ENCODE measurements at places on chromosomes 6 and 20. TPM values are rescaled to one million over a fixed set of nuclear protein-coding genes. Genes with fewer than 3 reads are reported as not detected.
A peak's percentile ranks its signal among the peaks of the same experiment; 100 is the strongest.

DNA sequence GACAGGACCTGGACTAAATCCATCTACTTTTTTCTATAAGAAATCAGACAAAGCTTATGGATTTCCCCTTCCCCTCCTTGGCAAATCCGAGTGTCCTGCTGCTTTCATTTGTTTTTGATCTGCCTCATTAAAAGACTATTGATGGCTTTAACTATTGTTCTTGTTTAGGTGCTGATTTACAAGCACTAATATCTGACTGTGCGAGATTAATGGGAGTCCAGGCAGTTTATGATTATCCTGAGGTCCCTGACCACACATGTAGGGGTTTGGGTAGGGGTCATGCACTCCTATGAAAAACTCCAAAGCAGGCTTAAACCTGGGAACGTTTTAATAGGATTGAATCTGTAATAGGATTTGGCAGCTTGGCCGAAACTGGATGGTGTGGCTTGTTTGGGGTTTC lies 317.5 kb upstream of the POU3F2 start:
- DNase-seq, result no peak

DNA sequence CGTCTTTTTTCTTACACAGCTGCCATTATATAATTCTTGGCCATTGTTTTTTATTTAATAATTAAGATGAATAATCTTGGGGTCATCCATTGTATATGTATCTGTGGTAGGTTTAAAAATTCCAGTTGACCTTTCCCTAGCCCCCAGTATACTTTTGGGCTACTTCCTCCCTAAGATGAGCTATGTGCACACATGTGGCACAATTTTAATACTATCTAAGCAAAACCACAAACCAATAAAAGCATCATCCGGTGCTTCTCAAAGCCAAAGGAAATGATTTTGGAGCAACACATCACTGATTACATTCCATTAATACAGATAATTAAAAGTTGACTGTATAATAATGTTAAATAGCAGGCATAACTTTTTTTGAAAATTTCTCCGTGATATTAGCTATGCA lies 161.2 kb downstream of the ATXN1 start:
- DNase-seq, result no peak

GRCh38 chr20:4597215-4597614 lies 124.5 kb upstream of the PRND start:
- no peak for DNase-seq

DNA sequence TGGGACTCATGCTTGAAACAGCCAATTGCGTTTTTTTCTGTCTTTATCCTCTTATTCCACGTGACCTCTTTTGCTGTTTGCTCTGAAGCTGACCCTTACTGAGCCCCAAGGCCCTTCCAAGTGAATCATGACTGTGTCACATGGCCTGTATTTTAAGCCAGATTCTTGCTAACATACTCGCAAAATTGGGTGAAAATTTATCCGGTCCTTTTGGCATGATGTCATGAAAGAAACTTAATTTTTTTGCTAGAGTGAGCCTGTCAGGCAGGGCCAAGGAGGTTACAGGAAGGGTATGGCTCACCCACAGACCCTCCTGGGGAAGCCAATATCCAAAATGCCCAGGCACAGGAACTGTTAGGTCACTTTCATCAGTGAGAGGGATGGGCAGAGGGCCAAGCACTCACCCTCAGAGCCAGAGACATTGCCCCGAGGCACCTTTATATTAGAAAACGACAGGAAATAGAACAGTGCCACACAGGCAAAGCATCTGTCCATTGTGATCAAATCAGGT lies 296.7 kb downstream of the CDH26 start:
- no peak for DNase-seq

- DNase-seq, result no peak
Observed at GRCh38 chr6:100892693-100893092, 11.6 kb upstream of the ASCC3 start.

GRCh38 chr6:36720251-36721141 lies 22.9 kb downstream of the RAB44 start:
- DNase-seq, result no peak

DNA sequence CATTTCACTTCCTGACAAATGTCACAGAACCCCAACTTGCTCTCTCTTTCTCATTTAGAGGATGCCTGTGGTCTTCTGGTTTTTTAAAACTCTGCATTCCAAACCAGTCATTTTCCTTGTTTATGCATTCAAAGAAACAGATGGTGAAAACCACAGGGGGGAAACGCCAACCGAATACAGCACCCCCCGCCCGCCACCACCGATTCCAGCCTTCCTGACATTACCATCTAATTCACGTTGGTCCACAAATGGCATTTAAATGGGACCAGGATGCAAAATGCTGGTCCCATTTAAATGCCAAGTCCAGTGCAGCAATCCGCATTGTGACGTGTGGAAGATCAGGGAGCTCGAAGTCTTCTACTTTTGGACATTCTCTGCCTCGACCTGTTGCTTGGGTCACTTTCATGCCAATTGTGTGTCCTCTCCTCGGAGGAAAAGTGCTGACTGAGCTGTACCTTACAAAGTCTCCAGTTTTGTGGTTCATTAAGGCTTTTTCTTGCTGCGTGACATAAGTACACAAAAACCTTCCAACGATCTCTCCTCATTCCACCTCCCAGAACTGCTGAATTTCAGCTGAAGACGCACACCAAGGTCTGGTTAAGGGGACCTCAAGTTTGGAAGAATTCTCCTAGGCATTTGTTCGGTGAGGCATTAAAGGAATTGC lies 35.8 kb downstream of the NEDD9 start:
- DNase-seq, result no peak

- peak; percentile 81 for DNase-seq
Observed at GRCh38 chr6:4647414-4648365, 128.5 kb upstream of the CDYL start.

DNA sequence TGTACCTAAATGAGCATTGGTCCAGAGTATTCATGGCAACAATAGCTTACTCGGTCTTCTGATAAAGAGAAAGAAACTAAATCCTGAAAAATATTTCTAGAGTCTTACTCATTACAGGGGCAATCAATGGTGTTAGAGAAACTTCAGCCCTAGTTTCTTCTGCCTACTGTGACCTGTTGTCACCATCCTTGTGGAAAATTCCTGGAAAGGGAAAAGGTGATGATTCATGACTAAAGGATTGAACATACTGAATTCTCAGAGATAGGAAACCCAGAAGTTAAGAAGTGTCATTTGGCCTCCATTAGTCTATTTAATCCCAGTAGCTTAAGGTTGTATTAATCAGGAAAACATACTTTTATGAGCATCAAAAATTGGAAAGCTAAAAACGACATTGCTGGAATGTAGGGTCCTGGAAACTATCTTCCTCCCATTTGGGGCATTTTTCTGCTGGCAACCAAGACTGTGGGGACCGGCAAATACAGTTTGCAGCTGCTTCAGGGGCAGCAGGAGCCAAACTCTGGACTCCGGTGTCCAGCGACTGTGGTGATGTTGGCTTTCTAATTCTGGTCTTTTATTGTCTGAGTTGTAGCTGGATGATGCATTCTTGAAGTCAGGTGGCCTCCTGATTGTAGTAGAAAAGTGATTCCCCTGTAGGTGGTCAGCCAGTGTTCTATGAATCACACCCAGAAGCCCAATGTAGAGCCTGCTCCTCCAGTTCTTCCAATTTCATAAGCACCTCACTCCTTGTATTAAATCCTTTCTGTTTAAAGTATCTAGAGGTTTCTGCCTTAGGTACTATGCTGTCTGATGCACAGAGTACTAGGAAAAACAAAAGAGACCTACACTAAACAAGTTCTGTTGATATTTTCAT lies 67.6 kb downstream of the LCA5 start:
- DNase-seq, result no peak

DNA sequence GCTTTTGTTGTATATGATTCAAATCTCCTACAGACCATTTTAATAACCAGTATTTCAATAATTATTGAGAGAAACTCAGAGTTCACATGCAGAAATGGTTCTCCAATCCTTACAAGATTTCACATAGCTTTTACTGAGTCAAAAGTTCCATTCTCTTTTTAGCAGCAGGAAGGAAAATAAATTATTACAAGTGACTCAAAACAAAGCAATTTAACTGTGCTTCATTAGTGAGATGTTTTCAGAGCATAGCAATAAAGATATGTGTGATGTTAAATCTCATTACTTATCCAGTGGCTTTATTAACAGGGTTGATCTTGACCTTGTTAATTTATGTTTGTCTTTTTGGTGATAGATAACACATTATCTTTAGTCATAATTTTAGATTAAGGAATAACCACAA lies 22.0 kb downstream of the KIF13A start:
- no peak for DNase-seq

GRCh38 chr6:170238741-170239565 lies 51.9 kb downstream of the DLL1 start:
- no peak for DNase-seq

GRCh38 chr20:9616833-9617461 lies 102.6 kb downstream of the LAMP5 start:
- no peak for DNase-seq

DNA sequence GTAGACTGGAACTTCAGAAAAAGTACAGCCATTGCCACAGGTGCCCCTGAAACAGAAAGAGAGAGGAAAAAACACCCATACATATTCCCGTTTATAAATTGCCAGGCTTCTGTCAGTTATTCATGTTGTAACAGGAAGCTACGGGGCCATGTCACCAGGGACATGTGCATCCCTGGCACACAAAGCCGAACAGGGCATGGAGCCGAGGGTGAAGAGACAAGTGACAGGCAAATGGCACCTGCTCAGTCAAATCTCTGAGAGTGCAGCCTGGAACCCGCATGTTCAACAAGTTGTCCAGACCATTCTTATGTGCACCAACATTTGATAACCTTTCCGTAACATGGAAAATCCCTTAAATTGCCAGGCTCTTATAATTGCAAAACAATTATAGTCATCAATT lies 740.7 kb downstream of the KIF16B start:
- no peak for DNase-seq

DNA sequence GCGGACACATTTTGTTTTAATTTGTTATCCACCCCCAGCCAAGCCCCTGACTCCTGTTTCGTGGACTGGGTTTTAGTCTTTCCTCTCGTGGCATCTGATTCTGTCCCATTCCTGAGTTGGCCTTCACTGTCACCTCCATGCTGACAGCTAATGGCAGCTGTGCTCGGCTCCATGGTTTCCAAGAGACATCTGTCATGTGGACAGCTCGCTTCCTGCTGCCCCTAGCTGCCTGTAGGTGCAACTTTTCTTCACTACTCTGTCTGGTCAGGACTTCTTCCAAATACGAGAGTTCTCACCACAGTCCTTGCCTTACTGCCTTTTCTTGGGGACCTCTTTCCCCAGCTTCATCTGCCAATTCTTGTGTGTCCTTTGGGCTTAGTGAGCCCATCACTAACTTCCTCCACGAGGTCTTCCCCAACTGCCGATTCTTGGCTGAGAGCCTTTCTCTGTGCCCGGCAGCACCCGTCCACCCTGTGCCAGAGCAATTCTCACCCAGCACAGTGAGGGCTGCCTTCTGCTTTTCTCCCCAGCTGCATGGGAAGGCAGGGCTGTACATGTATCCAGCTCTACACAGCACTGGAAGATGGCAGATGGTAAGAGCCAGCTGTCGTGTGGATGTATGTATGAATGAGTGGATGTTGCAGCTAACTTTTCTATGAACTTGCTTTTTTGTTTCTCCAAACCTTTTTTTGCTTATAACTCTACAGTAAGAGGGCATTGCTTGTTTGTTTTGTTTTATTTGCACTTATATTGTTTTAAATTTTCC lies 140.4 kb downstream of the F13A1 start:
- no peak for DNase-seq

DNA sequence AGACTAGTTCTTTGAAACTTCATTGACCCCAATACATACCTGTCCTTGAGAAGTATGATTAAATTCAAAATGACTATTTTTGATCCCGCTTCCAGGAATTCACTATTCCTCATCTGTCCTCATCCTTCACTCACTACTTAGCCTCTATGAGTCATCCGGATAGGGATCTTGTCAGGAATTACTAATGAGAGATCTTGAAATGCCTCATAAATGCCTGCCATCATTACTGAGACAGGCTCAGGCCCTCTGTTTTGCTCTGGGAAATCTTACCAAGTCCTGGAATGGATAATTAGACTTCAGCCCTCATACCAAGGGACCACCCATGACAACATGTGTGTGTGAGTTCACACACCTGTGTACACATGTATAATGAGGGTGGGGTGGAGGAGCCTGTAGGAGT lies 2.8 kb upstream of the CYP24A1 start:
- no peak for DNase-seq

DNA sequence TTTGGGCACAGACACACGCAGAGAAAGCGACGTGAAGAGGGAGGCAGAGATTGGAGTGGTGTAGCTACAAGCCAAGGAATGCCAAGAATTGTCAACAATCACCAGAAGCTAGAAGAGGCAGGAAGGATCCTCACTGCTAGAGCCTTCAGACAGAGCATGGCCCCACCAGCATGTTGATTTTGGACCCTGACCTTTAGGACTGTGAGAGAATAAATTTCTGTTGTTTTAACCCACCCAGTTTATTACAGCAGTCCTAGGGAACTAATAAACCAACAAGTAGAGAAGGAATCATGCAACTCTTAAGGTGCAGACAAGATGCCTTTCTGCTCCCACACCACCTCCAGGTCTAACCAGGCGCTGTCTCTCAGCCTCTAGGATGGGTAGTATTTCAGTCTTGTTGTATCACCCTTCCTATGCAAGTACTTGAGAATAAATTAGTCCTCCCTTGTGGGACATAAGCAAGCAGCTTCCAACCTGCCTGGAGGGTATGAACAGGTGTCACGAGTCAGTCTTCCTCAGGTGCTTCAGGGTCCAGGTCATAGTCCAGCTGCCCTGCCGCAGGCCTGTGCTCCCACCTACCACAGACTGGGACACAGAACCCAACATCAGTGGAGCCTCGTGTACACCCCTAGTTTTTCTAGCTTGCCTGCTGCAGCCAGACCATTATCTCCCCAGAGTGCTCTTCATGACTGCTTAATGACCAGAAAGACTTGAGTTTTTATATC lies 46.4 kb upstream of the CCN2 start:
- no peak for DNase-seq

DNA sequence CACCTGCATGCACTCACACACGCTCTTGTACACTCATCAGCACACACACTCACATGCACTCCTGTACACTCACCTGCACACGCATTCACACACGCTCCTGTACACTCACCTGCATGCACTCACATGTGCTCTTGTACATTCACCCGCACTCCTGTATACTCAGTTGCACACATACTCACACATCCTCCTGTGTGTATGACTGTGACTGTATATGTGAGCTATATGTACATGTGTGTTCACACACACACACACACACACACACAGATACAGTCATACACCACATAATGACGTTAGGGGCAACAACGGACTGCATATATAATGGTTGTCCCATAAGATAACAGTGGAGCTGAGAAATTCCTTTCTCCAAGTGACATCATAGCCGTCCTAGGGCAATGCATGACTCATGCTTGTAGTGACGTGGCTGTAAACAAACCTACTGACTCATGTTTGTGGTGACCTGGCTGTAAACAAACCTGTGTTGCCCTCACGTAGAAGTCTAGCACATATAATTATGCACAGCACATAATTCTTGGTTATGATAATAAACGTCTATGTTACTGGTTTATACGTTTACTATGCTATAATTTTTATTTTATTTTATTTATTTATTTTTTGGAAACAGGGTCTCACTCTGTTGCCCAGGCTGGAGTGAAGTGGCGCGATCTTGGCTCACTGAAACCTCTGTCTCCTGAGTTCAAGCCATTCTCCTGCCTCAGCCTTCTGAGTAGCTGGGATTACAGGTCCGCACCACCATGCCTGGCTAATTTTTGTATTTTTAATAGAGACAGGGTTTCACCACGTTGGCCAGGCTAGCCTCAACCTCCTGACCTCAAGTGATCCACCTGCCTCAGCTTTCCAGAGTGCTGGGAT lies 22.8 kb upstream of the TAF4 start:
- no peak for DNase-seq

CRISP1 gene
- not detected for total RNA-seq

STMN3 gene
- 2.9 TPM for total RNA-seq

C6orf62 gene
- total RNA-seq, result 70.0 TPM

HTR1B gene
- not detected for total RNA-seq

RAB44 gene
- total RNA-seq, result 0.42 TPM

SUMO4 gene
- total RNA-seq, result 2.7 TPM
